ENCODE measurements at places on chromosomes 11 and 22.

- DNase-seq, result no peak
Measured at GRCh38 chr11:43378897-43379296, 20.2 kb downstream of the TTC17 start.

DNA sequence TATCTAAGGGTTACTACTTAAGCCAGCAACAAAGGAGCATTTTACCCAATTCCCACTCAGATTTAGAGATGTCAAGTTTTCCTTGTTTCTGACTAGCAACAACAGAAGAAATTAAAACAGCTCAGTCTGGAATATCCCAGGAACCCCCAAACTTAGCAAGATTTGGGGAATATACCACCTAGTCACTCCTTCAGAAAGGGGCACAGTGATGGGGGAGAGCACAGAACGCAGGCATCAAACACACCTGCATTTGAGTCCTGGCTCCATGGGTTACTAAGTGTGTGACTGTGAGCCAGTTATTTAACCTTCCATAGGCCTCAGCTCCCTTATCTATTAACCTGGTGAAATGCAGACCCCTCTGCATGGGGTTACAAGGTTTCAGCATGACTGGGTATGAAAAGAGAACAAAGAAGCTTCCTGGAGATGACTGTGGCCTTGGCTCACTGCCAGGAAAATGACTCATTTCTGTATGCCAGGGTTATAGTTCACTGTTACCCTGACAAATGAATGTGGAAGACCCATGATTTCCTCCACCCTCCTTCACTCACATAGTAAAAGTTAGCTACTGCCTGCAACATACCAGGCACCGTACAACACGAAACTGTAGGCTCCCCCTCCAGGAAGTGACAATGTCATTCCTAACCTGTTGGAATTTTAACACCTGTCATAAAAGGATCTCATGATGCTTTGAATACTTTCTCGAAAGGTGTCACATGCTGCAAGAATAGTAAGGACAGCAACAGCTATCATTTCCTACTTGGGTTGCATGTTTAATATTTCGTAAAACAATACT is 79.6 kb downstream of the ME3 start:
- DNase-seq, result peak; percentile 64

GRCh38 chr11:133078591-133079404 is 453.5 kb downstream of the OPCML start:
- no peak for DNase-seq

GRCh38 chr11:126489836-126490660 is 134.6 kb downstream of the ST3GAL4 start:
- no peak for DNase-seq

GRCh38 chr11:122628810-122629555 is 26.5 kb upstream of the UBASH3B start:
- DNase-seq, result peak; percentile 34

GRCh38 chr11:122791836-122792235 is 46.5 kb upstream of the CRTAM start:
- no peak for DNase-seq

DNA sequence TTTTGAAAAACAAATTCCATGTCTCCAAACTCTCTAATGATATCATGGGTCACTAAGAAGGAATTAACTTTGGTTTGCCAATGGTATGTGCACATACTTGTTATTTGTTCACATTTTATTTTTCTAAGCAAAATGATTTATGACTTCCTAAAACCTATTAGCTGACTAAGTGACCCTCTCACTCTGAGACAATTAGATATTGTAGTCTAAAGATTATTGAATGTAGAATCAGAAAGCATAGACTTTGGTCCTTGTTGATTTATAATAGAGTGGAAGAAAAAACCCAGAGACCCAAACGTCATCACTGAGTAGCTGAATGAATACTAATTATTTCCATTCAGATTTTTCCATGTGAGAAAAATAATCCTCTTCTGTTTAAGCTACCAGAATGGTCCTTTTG is 243.5 kb upstream of the ANO3 start:
- DNase-seq, result no peak

DNA sequence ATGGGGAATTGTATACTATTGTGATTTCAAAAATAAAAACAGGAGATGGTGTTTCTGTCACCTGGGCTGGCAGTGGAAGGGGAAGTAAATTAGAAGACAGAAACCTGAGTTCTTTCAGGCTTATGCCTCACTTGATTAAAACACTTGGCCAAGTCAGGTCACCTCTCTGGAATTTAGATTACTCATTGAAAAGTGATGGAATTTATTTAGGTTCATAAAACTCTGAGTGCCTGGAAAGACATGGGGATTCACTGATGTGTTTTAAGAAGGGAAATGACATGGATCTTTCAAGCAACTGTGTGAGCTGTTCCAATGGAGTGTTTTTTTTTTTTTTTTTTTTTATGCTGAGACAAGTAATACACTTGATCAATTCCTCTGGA is 400.1 kb downstream of the TMEM135 start:
- no peak for DNase-seq

- no peak for DNase-seq
Measured at GRCh38 chr11:106063009-106063408, 14.1 kb downstream of the KBTBD3 start.

DNA sequence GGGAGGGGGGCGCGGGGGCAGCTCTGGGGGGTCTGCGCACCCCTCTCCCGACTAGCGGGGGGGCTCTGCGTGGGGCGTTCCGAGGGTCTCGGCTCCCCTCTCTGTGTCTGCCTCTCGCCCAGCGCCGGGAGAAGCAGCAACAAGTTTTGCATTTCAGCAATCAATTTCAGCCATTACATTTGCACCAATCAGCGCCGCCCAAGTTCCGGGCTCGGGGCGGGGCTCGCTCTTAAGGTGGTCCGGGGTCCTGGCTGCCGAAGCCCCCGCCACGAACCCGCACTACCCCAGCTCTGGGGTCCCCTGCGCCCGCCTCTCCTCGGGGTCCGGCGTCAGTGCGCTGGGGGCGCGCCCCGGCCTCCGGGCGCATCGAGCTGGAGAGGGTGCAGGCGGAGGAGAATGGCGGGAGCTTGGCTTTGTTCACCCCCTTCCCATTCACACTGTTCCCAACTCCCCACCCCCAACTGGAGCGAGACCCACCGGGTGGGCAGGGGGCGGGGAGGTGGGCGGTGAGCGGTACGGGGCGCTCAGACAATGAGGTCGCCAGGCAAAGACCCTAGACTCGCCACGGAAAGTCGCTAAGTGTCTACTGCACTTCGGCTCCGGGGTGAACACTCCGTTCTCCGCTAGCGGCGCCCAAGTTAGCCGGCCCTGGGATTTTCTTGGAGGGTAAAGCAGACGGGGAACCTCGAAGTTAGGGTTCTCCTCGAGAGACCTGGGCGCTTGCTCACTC is at the start of gene MN1:
Gene MN1 (minus strand): TSS at position 141 of the 730 bp plus-strand sequence. CDS start 1,213 bp downstream, outside the sequence.
- DNase-seq, result no peak

- DNase-seq, result no peak
Measured at GRCh38 chr11:66070604-66071380, 720 bp downstream of the PACS1 start.

DNA sequence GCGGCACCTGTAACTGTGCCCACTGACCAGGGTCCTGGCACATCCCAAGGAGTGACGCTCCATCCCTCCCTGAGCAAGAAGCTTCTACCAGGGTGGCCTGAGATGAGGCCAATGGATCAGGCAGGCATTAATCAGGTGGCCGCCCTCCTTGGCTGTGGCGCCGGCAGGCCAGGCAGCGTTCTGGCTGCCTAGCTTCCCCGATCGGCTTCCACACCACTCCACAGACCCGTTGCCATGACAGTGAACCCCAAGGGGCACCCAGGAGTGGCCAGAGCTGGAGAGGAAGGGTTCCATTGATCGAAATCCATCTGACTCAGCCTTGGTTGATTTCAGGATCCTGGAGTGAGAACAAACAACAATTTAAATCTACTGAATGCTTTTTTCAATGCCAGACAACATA is 20.5 kb downstream of the LRRC55 start:
- no peak for DNase-seq

DNA sequence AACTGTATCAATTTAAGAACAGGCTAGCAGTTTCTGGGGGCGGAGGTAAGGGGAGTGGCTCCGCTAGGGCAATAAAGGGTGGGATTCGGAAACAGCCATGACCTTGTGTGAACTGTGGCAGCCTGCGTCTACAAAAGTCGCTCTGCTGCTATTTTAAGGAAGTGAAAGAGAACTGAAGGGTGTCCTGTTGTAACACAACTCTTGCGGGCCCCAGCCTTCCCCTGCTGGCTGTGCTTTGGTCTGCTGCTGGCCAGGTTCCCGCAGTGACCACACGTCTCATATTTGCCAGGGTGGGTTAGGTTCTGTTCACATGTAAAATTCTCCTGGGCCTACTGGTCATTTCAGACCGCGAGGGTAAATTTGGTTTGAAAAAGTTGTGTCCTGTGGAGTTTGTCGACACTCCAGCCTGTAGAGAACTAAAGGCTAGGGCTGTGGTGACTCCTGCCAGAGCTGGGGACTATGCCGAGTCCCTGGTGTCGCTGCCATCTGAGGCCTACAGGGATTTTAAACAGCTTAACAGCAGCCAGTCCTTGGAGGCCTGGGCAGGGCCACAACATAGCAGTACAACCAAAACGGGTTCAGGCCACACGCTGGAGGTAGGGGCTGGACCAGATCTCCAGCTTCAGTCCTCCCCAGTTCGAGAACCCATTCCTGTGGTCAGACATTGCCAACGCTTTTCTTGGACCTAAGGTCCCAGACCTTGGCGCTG is 1.1 kb upstream of the PPFIBP2 start:
- DNase-seq, result no peak

GRCh38 chr22:29445508-29445907 is 7.1 kb downstream of the RFPL1 start:
- DNase-seq, result no peak

Data from stimulated activated CD8-positive, alpha-beta memory T cell treated with anti-CD3 and anti-CD28 coated beads, Interleukin-7, amount 100 ng/mL, for 4 hours (primary cell).